NCI-H446 treated with DMSO at 0.1 percent for 48 hours (cell line): ENCODE measurements at places on chromosomes 1 and 21.
A peak's percentile ranks its signal among the peaks of the same experiment; 100 is the strongest.

GRCh38 chr21:37060296-37060695 is 12.6 kb downstream of the PIGP start:
- peak; percentile 63 for DNase-seq

DNA sequence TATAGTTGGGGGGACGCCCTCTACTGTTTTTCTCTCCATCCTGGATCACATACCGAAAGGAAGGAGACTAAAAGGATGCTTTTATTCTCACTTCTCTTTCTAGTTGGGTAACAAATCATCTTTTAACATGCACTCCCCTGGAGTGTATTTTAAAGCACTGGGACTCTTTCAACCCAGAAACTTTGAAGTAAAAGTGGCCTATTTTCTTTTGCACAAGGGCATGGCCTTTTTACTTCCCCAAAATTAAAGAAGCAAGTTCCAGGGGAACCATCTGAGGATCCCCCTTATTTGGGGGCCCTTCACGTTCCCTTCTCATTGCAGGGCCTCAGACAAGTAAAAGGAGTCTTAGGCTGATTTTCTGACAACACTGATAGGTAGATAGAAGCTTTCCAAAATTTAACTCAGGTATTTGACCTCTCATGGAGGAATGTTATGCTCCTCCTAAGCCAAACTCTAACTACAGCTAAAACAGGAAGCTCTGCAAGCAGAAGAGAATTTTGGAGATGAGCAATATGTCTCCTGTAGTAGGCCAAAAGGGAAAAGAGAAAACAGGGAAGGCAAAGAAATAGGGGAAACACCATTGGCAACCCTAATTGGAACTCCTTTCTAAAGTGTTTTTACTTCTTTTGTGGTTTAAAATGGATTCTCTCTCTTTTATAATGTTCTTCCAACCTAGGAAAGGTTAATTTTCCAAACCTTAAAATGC is 8.9 kb upstream of the CD46 start:
- DNase-seq: no peak

DNA sequence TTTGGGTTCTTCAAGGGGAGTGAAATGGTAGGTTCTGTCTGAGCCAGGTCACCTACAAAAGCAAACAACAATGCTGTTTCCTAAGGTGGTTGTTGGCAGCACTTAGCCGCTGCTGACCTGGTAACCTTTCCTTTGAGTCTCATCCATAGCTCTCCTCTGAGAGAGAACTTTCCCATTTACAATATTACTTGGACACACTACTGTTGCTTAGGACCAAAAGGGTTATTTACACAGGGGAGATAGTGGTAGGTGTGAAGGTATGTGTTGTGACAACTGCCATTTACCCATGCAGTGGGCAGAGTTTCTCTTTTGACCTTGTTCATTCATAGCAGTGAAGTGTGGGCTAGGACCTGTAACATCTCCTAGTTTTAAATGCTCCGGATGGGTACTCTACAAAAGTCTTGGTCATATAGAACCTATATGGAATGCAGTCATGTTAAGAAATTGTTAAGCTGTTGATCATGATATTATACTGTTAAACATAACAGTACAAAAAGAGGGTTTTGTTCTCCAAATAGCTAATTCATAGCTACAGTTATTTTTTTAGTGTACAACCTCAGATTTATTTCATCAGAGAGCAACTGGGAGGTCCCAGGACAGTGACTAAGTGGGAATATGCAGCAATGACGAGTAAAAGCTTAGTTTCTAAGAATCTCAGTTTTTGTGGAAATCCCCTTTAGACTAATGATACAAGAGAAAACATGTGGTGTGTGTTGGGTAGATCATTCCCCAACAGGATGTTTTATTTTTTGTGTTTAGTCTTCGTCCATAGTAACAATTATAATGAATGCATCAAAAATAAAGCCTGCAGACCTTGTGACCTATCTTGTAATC is 219.7 kb downstream of the NFIA start:
- DNase-seq: no peak

DNA sequence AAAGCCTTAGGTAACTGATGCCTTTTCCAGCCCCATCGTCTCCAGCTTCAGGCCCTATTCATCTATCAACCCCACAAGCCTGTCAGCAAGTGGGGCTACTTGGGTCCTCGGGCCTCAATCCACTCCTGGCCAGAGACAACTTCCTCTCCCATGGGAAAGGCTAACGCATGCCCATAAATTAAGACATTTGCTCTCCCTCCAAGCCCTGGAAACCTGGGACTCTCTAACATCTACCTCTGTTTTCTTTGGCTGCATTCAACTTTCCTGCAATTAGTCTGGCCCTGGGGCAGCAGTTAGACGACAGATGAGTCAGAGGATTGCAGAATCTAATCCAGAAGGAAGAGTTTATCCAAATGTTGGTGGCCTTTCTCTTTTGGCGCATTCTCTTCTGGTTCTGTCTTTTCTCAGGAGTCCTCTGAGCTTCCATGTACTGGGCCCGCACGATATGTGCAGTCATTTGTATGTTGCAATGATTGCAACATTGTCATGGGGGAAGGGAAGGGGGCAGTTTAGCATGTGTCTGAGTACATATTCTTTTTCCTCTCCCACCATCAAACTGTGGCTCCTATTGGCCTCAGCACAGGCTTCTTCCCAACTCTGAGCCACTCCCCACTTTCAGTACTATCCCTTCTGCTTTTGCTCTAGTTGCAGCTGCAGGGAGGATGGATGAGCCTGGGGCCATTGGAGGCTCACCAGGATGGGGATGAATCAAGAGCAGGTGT is 54.4 kb downstream of the NAV1 start:
- peak; percentile 82 for DNase-seq

GRCh38 chr1:201371276-201371675 is 6.2 kb downstream of the TNNT2 start:
- no peak for DNase-seq

DNA sequence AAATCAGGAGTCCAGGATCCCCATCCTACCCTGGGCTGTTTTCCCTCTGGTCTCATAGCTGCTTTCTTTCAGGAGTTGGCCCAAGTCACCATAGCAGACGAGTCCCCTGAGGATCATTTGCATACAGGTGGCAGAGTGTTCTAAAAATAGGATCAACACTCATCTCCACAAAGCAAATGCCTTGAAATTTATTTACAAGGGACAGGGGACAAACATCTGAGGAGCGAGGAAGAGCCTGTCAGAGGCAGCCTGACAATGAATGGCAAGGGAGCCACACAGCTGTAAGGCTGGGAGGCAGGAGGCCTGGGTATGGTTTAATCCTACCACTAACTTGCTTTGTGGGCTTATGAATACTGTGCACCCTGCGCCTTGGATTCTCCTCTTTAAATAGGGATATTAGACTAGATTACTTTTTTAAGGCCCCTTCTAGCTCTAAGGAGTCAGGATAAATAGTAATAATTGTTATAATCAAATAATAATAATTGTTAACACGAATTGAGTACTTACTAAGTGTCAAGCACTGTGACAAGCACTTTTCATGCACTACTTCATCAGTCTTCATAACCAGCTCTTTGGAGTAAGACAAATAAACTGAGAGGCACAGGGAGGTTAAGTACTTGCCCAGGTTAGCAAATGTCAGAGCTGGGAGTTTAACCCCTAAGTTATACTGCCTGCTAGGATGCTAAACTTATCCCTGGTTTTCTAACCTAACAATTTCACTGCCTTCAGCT is 34.5 kb downstream of the RAB3B start:
- no peak for DNase-seq

- DNase-seq: no peak
Measured at GRCh38 chr1:65213271-65214023, 65.4 kb downstream of the AK4 start.

DNA sequence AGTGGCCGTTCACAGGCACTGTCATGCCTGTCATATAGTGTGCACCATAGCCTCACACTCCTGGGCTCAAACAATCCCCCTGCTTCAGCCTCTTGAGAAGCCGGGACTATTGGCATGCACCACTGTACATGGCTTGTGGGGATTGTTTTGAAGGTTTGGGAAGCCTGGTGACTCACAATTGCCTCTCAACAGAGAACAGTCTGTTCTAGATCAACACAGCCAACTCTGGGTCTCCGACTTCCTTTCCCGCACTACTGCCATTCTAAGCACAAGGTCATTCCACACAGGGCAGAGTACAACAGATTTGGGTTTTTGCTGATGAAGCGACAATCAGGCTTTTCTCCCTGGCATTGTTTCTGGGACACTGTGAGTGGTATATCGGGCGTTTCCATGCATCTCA is 15.5 kb upstream of the AHCTF1 start:
- DNase-seq: no peak

DNA sequence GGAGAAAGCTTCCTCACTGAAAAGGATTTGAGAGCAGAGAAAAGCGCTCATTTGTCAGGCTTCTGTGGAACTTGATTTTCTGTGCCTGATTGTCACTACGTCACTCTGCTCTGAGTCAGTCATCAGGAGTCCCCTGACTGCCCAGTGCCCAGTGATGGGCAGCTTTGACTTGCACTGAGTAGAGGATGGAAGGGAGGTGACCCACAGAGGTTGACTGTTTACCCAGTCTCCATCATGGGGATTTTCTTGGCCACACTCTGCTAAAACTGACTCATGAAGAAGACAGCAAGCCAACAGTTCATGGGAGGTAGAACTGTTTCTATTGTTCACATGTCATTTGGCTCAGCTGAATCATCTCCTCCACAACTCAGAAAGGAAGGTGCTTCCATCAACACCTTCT is 82.1 kb upstream of the DUSP10 start:
- DNase-seq: peak; percentile 28

DNA sequence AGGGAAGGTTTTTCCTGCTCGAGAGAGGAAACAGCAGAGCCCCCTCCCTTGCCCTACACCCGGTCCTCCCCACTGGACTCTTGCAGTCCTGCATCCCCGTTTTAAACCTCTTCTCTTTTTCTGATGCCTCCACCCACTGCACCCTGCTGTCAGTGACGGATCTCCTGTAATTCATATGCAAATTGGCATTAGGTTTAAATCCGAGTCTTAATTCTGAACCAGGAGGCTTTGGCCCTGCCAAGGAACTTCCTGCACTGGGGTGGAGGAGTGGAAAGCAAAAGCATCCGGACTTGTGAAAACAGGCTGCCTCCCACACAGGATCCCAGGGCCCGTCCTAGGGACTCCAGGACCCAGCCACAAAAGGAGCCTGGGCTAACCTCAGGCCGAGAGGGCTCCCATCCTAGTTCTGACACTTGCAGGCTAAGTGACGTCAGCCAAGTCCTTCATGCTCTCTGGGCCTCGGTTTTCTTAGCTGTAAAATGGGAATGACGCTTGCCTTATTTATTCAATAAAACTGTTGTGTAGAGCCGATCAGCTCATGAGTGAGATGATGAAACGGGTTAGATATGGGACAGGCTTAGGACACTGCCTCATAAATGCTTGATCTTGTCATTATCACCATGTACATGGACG is 613.3 kb downstream of the AJAP1 start:
- DNase-seq: no peak

GRCh38 chr1:54869173-54869851 is 17.7 kb downstream of the DHCR24 start:
- no peak for DNase-seq

- no peak for DNase-seq
Measured at GRCh38 chr1:12121212-12122003, 45.4 kb upstream of the TNFRSF1B start.

DNA sequence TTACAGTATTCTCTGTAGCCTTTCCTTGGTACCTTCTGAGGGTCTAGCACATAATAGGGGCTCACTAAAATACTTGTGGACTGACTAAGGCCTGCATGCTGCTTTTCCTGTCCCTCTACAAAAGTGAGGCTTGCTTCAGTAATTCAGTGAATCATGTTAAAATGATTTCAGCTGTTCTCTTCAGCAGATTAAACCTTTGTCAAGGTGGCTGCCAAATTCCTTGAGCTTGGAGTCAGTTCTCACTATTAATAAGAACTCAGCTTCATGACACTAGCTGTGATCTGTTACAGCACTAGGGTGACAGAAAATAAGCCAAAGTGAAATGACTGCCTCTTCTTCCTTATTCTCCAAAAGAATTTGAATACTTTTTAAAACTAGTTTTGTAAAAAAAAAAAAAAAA is 128.8 kb downstream of the KCNN3 start:
- no peak for DNase-seq

DNA sequence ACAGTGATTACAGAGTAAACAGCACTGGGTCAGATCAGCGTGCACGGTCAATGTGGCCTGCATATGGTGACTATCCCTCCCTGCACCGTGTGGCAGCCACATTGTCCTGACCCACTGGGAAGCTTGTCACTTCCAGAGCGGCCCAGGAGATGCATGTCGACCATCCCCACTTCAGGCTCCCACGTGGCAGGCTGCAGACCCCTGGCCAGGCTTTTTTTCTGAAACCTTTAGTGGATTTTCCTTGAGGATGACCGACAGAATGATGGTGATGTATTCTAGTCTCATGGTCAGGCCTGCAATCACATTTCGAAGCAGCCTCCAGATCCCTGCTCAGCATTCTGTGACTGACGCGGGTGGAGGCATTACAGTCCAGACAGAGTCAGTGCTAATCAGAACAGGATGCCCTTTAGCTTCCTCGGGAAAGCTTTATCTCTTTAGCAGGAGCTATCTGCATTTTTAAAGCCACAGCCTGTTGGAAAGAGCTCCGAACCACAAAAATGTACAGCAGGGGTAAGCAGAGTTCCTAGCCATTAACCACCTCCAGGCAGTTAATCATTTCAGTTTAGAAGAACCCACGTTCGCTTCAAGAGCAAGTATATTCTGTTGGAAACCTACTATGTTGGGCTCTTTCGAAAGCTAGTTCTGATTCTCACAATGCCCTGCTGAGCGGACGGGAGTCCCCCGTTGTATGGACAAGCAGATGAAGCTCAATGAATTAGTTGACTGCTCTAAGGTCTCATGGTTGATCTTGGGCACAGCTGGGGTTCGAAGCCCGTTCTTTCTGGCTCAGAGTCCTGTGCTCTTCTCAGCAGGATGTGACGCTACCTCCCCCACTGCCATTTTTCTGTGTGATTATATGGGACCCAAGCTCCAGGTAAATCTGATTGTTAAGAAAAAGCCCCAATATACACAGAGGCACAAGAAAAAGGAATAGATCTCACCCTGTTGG is 56.5 kb downstream of the IRF2BP2 start:
- DNase-seq: no peak

- DNase-seq: no peak
Measured at GRCh38 chr21:34544032-34544496, 32.1 kb upstream of the KCNE1 start.

- DNase-seq: no peak
Measured at GRCh38 chr1:205294175-205294917, 27.2 kb downstream of the NUAK2 start.

GRCh38 chr1:157696966-157697628 is 3.5 kb downstream of the FCRL3 start:
- DNase-seq: no peak

- DNase-seq: no peak
Measured at GRCh38 chr21:34916446-34916845, 132.7 kb downstream of the RUNX1 start.

DNA sequence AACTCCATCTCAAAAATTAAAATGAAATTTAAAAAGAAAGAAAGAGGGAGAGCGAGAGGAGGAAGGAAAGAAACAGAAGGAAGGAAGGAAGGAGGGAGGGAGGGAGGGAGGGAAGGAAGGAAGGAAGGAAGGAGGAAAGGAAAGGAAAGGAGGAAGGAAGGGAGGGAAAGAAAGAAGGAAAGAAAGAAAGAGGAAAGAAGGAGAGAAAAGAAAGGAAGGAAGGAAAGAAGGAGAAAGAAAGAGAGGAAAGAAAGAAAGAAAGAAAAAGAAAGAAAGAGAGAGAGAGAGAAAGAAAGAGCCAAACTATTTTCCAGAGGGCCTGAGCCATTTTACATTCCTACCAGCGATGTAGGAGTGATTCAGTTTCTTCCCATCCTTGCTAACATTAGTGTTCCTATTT is 364.0 kb downstream of the RGS7 start:
- DNase-seq: no peak
